ENCODE measurements at places on chromosomes 13 and 19.

DNA sequence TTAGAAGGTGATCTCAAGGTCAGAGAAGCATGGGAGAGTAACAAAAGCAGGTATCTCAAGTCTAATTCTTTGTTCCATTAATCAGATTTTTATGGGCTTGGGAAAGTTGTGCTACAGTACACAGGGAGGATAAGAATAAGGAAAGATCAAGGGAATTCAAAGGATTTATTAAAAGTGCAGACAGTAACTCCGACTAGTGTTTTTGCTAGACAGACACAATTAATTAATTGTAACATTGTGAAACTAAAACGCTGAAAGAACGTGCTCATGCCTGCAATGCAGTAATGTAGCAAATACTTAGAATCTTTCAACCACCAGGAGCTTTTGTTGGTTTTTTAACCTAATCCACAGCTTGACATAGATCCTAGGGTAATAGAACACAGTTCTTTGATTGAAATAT lies 221.5 kb downstream of the DACH1 start:
- no peak for DNase-seq

- DNase-seq = no peak
Observed at GRCh38 chr13:26942184-26942583, 181.6 kb upstream of the GPR12 start.

DNA sequence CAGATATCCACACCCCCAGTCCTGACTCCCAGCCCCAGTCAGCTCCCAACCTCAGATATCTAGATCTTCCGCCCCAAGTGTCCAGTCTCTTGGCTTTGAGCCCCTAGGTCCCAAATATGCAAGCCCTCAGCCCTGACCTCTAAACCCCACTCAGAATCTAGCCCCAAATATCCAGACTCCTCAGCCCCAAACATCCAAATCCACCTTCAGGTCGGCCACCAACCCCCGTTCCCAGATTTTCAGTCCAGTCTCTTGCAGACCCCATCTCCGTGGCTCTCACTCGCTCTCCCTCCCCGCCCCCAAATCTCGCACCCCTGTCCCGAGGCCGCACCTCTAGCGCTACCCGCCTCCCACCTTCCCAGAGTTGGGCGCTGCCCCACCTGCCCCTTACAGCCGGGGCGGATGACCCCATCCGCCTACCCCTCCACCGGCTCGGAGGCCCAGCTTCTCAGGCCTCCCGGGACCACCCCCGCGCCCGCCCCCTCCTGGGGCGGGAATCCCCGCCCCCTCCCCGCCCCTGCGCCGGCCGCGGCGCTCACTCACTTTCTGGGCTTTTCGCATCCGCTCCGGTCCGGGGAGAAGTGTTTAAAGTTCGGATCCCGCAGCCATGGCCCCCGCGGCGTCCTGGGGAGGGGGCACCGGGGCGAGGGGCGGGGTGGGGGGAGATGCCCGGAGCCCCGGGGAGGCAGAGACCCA lies 604 bp downstream of the ERFL start:
- no peak for DNase-seq

DNA sequence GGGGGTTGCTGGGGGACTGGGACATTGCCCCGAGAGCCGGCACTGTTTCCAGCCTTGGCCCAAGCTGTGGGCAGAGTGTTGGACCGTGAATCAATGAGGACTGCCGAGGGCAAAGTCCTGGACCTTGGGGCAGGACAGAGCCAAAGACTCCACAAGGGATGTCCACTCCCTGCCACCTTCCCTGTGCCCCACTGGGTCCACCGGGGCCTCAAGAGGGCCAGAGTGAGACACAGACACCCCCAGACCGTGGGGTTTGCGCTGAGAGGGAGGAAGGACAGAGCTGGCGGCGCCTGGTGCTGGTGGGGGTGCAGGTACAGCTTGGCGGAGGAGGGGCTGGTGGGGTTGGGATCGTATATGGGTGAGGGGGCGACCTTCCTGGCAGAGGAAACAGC lies 11.8 kb downstream of the MAST3 start:
- no peak for DNase-seq

- DNase-seq = no peak
Observed at GRCh38 chr13:97752961-97753668, 200.4 kb upstream of the IPO5 start.

- DNase-seq = no peak
Observed at GRCh38 chr19:15702534-15702930, 25.3 kb upstream of the OR10H2 start.

- DNase-seq = no peak
Observed at GRCh38 chr19:46134527-46134926, 10.0 kb upstream of the IGFL3 start.

DNA sequence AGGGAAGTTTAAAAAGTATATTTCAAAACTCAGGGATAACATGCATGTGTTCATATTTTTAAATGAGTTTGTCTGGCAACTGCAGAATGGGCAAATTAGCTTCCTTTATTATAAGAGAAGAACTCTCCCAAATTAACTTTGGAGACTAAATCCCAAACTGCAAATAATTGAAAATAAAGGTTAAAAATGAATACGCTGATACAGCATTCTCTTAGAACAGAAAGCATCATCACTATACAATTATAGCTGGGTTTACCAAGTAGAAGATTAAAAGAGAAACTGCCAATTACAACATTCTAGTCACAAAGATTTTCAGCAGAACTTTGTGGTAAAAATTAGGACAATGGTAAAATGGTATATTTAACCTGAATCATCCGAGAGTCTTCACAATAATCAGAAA lies 73.3 kb downstream of the OLFM4 start:
- no peak for DNase-seq

DNA sequence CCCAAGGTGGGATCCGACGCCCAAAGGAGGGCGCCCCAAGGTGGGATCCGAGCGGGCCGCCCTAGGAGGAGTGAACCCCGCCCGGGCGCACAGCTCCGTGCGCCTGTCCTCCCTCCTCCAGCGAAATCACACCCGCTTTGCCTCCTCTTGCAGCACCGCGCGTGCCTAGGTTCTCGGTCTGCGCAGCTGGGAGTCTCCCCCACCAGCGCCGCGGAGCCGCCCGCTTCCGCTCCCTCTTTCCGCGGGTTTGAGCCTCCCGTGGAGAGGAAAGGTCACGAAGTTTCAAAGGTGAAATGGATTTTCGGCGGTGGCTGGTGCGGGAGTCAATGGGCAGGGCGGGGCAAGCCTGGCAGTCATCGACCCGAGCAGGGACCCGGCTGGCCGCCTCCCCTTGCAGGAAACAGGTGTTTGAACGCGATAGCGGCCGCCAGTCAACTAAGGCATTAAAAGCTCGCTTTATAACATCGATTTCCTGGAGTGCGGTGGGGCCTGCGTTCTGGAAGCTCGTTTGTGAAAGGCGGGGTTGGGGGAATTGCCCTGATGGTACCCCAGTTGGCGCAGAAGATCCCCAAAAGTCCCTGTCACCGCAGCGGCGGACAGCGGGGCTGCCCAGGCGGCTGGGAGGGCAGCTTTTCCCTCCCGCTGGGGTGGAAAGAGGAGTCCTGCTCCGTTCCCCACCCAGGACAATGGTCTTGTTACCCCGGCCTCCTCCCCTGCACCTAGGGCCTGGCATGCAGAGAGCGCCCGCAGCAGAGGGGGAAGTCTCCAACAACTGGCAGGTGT lies 9.0 kb upstream of the SOX1 start:
- no peak for DNase-seq

DNA sequence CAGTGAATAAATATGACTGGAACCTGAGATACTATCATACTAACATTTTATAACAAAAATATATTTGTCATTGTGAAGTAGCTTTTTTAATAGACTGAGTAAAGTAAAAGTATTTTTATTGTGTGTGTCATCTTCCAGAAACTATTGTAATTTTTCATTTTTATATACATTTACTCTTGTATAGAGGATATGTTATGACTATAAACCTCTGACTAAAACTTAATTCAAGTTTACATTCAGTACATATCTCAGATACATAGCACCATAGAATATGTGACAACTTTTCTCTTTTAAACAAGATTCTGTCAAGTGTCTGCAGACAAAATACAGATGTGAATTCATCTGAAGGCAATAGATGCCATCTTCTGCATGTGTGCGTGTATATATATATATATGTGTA lies 704.3 kb downstream of the SLITRK1 start:
- no peak for DNase-seq

DNA sequence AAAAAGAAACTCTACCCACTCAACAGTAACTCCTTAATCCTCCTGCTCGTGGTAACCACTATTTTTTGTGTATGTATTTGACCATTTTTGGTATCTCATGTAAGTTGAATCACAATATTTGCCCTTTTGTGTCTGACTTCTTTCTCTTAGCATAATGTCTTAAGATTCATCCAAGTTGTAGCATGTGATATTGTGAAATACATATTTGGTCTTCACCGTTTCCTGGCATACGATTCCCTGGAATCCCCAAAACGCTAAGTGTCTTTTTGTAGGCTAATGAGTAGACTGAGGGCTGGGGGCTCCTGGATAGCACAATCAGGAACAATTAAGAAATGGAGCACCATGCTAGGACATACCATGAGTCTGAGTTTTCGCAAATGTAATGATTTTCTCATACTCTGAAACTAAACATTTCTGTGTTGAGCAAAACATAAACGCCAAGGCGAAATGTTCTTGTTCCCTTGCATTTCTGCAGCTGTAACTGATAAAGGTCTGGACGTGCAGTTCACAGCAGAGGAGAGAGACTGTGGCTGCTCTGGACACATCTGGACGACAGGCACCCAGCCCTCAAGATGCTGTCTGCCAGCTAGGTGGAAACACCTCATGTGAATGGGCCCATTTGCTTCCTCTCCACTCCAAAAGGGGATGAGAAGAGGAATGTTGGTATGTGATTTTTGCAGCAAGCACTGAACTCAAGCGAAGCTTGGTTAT lies 38.4 kb downstream of the BRD4 start:
- DNase-seq = no peak

DNA sequence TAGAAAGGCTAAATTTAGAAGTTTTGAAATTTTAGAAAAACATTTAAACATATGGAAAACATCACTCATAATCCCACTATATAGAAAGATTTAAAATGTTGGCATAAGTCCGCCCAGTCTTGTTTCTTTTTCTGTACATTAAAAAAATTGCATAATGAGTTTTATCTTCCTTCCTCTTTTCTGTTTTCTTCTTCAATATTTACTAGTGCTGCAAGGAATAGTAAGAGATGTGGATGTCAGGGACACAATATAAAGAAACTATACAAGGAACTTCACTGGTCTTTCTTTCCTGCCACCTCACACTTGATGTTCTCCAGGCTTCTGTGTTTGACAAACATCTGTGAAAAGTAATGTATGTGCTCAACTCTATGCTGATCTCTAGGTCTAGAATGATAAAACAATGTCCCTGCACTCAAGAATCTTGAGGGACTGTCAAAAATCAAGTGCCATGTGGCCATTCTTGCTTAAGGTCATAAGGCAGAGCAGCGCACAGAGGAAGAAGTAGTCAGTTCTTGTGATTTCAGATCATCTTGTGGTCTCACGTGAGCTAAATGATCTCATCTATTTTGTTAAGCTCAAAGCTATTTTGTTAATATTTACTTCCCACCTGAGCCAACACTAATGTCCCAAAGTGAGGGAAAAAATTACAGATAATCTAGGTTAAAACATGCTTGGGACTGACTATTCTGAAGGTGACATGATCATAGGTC lies 186.9 kb upstream of the OBI1 start:
- DNase-seq = no peak

DNA sequence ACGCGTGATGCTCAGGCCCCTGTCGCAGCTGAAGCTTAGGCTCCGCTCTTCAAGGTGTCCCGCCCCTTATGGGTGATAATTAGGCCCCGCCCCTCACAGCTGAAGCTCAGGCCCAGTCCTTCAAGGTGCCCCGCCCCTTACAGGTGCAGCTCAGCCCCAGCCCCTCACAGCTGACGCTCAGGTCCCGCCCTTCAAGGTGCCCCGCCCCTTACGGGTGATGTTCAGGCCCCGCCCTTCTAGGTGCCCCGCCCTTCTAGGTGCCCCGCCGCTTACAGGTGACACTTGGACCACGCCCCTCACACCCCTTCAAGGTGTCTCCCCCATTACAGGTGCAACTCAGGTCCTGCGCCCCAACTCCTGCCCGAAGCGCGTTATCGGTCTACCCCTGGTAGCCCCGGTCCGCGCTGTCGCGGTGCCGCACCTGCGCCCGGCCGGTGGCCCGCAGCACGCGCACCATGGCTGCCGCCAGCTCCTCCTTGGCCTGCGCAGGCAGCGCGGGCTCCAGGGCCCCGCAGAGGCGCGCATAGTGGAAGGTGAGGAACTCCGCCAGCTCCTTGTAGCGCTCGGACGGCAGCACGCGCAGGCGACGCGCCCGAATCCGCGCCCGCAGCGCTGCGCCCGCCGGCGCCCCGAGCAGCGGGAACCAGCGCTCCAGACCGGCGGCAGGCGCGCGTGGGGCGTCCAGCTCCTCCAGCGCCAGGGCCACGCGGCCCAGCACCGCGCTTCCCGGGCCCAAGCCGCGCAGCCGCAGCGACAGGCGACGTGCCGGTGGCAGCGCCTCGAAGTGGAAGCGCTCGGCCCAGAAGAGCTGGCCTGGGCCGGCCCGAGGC lies 7.3 kb downstream of the RASAL3 start:
- peak; percentile 38 for DNase-seq

DNA sequence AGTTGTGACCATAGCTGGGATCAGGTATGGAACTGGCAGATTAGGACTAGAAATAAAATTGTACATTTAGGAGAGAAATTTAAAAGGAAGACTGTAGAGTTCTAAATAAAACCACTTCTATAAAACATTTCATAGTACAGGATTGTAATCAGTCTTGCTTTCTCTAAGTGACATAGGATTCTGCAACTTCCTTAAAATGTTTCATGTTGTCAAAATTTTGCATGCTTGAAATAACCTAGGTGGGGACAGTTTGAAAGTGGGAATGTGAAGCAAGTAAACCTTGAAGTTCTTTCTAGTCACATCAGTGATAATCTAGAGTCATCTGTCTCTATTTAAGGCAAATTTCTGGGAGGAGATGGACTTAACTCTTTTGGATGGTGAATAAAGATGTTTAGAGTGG lies 6.7 kb downstream of the TM9SF2 start:
- no peak for DNase-seq

All from T-helper 2 cell (primary cell).